ENCODE measurements at places on chromosomes 2 and 18.

DNA sequence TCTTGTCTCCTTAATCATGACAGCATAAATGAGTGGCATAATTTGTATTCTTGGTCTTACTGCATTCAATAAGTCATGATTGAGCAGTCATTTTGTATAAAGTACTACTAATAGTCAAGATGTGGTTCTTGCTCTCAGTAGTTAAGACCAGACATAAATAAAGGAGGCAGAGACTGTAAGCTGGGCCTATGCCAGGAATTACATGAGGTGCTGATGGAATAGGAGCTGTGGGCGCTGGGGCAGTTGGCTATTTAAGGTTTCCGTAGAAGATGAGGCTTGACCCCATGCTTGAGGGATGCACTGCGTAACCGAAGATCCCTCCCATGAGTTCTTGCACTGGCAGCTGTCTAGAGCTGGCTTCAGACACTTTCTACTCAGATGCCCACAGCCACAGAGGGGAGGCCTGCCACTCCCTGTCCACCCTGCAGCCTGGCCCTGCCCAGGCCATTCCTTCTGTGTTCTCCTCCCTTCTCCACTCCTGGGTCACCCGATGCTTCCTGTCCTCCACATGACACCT, 150.9 kb upstream of the REV1 start:
- DNase-seq: no peak

DNA sequence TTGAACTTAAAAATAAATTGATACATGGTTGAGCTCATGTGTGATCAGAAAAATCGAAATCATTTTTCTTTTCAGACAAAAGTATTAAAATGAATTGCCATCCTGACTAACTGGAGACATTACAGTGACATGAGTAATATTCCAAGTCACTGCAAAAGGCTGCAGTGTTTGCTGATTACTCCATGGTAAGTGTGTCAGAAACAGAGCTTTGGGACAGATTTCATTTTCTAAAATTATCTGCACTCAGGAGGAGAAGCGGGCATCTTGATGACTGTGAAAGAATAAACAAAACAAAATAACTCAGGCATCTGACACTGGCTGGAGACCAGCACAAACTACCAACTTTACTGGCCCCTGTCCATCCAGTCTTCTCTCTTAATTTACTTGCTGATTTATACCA, 312.3 kb upstream of the PIK3C3 start:
- no peak for DNase-seq

- DNase-seq: no peak
These were observed 142.5 kb upstream of the L3MBTL4 start for GRCh38 chr18:6557057-6557769.

DNA sequence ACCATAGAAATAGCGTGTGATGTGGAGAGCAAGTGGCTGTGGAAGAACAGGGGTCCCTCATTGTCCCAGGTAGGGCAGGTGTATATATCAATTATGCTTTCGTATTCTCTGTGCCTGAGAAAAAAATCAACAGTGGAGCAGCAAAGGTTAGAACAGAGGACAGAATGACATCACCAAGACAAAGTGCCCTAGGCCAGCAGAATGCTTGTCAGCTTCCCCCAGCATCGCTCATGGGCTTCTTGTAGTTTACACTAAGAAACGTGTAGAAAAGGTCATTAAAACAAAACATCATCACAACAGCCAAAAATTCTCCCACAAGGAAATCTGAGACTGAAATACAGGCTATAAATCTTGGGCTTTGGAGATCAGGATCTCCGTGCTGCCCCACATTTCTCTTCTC, 288.0 kb downstream of the TDRD15 start:
- no peak for DNase-seq

GRCh38 chr2:133732982-133733900, 165.0 kb upstream of the NCKAP5 start:
- DNase-seq: no peak

GRCh38 chr18:24089515-24090337, 49.1 kb upstream of the CABYR start:
- no peak for DNase-seq

GRCh38 chr2:9965119-9965822, 13.8 kb downstream of the GRHL1 start:
- DNase-seq: no peak

Measured in T follicular helper cell (primary cell).